ENCODE measurements at places on chromosomes 3 and 15. TPM values are rescaled to one million over a fixed set of nuclear protein-coding genes. Genes with fewer than 3 reads are reported as not detected.

The PPARG gene
- total RNA-seq: 0.30 TPM

The PLS1 gene
- 26.4 TPM for total RNA-seq

The TRIM71 gene
- total RNA-seq: 238 TPM

The SMARCC1 gene
- 249 TPM for total RNA-seq

The PLSCR5 gene
- not detected for total RNA-seq

The CGNL1 gene
- 67.1 TPM for total RNA-seq

GRCh38 chr15:40340740-40341400, at the start of gene CCDC9B:
TSS of gene CCDC9B (minus strand) at chr15:40340939. CDS start at chr15:40340819, 120 bp downstream.
- H3K27ac ChIP-seq: no peak within 1 kb of the TSS
- no peak within 1 kb of the TSS for H3K4me3 ChIP-seq
- H3K4me1 ChIP-seq: peaks cover 33% of the 10 kb centered on the region
- no peak for DNase-seq
- H3K27me3 ChIP-seq: peaks cover 5% of the 10 kb centered on the region

DNA sequence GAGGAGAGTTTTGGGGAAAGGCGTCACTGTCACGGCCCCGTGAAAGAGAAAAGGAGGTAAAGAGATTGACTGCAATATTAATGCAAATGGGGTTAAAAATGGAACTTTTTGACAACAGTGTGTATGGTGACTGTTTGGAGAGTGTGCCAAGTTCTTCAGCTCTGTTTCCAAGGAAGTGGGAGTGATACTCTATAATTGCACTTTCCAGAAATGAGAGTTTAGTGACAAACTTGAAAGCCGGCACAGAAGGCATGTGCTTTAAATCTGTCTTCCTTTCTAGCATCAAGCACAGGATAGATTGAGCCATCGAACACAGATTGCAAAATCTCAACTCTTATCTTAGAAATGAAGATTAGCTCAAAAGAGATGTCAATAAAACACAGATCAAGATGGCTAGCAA, 51.9 kb upstream of the SNRPA1 start:
- no peaks in the 10 kb centered on the region for H3K27me3 ChIP-seq
- no peak overlapping the region for H3K4me3 ChIP-seq
- no peak overlapping the region for H3K27ac ChIP-seq
- peaks cover 18% of the 10 kb centered on the region for H3K4me1 ChIP-seq
- no peak for DNase-seq

DNA sequence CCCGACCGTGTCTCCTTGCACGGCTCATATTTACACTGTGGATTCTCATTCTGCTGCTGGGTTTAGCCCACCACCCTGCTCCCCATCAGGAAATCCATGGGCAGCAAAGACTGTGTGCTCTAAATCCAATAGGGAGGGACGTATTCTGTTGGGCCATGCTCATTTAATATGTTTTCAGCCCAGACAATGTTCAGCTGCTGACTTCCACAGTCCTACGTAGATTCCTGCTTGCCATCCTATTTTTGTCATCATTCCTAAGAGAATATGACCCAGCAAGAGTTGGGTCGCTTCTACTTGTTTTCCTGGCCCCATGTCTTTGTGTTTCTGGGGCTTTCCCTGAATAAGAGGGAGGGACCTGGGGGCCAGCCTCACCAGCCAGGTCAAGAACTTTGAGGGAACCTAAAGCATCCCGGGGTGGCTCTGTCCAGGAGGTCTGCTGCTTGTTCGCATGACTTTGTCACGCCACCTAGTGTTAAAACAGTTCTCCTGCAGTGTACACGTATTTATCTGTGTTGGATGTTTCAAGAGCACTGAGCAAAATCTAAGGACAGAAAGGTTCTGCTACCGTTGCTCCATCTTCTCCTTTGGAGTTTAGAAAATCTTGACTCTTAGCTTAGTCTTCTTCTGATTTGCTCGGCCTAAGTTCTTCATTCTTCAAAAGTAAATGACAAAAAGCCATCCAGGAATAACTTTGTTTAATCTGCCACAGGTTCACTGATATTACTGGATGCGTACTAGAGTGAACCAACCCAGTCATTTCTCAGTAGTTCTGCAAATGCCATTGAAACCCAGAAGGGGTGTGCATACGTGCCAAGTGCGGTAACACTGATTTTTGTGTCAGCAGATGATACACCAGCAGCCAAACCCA, 79.8 kb upstream of the NR2E3 start:
- H3K27me3 ChIP-seq: no peaks in the 10 kb centered on the region
- DNase-seq: peak; percentile 40
- H3K4me3 ChIP-seq: no peak overlapping the region
- no peaks in the 10 kb centered on the region for H3K36me3 ChIP-seq

DNA sequence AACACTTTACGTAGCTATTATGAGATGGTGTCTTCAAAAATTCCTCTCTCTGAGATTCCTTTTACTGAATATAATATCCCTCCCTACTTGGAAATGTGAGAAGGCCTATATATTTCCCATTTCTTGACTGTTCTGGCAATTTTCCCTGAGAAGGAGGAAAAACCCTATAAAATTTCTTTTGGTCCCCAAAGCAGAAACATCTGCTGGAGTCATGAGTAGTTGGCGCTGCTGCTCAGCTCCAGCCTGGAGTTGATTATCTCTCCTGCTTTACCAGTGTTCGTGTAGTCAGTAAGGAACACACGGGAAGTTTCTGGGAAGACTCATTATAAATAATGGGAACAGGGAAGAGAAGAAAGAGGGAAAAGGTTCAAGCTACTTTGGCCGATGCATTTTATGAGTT, 680.1 kb downstream of the EPHA3 start:
- peaks cover 11% of the 10 kb centered on the region for H3K4me1 ChIP-seq
- no peaks in the 10 kb centered on the region for H3K27me3 ChIP-seq
- H3K36me3 ChIP-seq: no peaks in the 10 kb centered on the region
- no peak for DNase-seq
- no peak overlapping the region for H3K4me3 ChIP-seq

GRCh38 chr3:136995652-136996051, 37.9 kb downstream of the IL20RB start:
- H3K4me1 ChIP-seq: no peaks in the 10 kb centered on the region
- no peaks in the 10 kb centered on the region for H3K36me3 ChIP-seq
- H3K27ac ChIP-seq: no peak overlapping the region
- no peak overlapping the region for H3K4me3 ChIP-seq
- H3K27me3 ChIP-seq: no peaks in the 10 kb centered on the region
- DNase-seq: no peak

DNA sequence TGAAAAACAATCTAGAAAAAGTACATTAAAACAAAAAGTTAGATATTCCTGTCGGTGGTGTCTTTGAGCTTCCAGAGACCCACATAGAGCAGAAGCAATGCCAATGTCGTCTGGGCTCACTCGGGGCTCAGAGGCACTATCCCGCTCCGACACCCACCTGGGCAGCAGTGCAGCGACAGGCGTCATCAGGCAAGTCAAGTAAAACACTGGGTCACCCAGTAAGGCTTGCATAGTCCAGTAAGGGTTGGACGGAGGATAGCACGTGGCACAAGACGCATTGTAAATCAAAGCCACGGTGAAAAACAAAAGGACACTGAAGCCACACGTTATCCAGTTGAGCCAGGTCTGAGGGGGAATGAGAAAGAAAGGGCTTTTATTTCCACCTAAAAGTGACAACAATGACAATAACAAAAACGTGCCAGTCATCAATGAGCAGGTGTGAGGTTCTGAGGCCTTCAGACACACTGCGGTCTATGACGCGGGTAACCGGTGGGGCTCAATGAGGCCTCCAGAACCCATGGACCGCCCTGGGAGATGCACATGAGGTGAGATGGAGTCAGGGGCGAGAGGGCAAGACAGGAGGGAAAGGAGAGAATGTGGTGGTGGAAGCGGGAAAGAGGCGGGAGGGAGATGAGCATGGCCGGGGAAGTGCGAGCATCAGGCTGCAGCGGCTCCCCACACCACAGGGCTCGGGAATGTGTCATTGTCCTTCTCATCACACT, 183.0 kb downstream of the ATP10A start:
- H3K4me3 ChIP-seq: no peak overlapping the region
- no peak overlapping the region for H3K27ac ChIP-seq
- no peak for DNase-seq
- peaks cover 11% of the 10 kb centered on the region for H3K27me3 ChIP-seq
- peaks cover 27% of the 10 kb centered on the region for H3K4me1 ChIP-seq

DNA sequence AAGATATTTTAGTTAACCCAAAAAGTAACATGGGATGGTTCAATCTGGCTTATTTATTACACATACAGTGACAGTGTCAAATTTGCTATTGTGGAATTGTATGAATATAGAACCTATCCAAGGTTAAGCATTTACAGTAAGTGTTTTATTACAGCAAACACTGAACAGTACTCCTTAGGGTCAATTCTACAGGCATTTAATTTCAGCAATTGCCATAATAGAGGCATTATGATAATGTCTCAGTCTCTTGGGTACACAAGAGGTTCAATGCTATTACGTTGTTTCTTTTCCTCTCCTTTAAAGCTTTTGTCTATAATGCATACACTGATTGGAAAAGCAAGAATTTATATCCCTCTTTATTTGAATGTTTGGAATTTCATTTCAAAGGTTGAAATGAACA, 275.7 kb upstream of the NAALADL2 start:
- H3K27me3 ChIP-seq: no peaks in the 10 kb centered on the region
- no peak overlapping the region for H3K27ac ChIP-seq
- no peaks in the 10 kb centered on the region for H3K4me1 ChIP-seq
- no peak overlapping the region for H3K4me3 ChIP-seq

GRCh38 chr3:89182056-89182455, 74.6 kb downstream of the EPHA3 start:
- no peak overlapping the region for H3K4me3 ChIP-seq
- H3K27me3 ChIP-seq: no peaks in the 10 kb centered on the region
- no peak overlapping the region for H3K27ac ChIP-seq
- DNase-seq: no peak
- H3K4me1 ChIP-seq: peaks cover 61% of the 10 kb centered on the region
- no peaks in the 10 kb centered on the region for H3K36me3 ChIP-seq

DNA sequence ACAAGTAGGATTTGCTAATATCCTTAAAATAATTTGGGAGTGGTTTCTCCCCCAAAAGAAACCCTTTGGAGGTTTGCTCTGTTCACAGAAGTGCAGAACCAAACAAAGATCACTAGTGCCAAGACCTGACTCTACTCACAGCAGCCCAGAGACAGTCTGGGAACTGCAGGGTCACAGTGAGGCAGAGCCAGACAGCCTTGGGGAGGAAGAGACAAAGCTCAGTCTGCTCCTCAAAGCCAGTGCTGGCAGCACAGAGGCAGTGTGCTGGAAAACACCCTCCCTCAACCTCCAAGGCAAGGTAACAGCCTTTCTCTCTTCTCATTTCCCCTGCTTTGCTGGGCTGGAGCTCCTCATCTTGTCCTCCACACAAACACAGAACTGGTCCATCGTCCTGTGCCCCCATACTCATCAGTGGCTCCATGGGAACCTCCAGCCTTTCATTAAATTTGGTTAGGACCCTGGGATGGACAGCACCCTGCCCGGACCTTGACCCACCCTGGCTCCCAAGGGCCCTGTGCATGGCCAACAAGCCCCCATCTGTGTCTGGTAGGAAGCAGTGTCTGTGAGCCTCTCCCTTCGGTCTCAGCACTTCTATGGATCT, 12.6 kb downstream of the RAB6B start:
- H3K27me3 ChIP-seq: no peaks in the 10 kb centered on the region
- no peak for DNase-seq
- peaks cover 9% of the 10 kb centered on the region for H3K36me3 ChIP-seq
- H3K4me3 ChIP-seq: no peak overlapping the region

GRCh38 chr3:156518726-156519125, 36.2 kb downstream of the SSR3 start:
- no peak overlapping the region for H3K4me3 ChIP-seq
- no peak for DNase-seq
- H3K27ac ChIP-seq: no peak overlapping the region
- H3K4me1 ChIP-seq: peaks cover 27% of the 10 kb centered on the region
- no peaks in the 10 kb centered on the region for H3K36me3 ChIP-seq

- no peaks in the 10 kb centered on the region for H3K27me3 ChIP-seq
- no peak for DNase-seq
- H3K4me3 ChIP-seq: no peak overlapping the region
Measured at GRCh38 chr15:50624616-50625168, 61.9 kb downstream of the TRPM7 start.

DNA sequence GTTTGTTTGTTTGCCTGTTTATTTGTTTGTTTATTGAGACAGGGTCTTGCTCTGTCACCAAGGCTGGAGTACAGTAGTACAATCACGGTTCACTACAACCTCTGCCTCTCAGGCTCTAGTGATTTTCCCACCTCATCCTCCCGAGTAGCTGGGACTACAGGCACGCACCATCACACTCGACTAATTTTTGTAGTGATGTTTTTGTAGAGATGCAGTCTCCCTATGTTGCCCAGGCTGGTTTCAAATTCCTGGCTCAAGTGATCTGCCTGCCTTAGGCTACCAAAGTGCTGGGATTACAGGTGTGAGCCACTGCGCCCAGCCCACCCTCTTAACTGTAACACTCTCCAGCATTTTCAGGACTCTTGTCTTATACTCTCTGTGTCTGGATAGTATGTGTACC, 26.7 kb downstream of the PLD1 start:
- no peak for DNase-seq
- H3K27me3 ChIP-seq: no peaks in the 10 kb centered on the region
- no peak overlapping the region for H3K27ac ChIP-seq
- H3K4me3 ChIP-seq: no peak overlapping the region
- H3K36me3 ChIP-seq: no peaks in the 10 kb centered on the region
- H3K4me1 ChIP-seq: no peaks in the 10 kb centered on the region

- H3K27me3 ChIP-seq: no peaks in the 10 kb centered on the region
- peaks cover 28% of the 10 kb centered on the region for H3K36me3 ChIP-seq
- H3K4me3 ChIP-seq: no peak overlapping the region
- H3K27ac ChIP-seq: no peak overlapping the region
- peaks cover 29% of the 10 kb centered on the region for H3K4me1 ChIP-seq
- DNase-seq: no peak
Measured at GRCh38 chr3:123096731-123097130, 29.9 kb downstream of the PDIA5 start.

DNA sequence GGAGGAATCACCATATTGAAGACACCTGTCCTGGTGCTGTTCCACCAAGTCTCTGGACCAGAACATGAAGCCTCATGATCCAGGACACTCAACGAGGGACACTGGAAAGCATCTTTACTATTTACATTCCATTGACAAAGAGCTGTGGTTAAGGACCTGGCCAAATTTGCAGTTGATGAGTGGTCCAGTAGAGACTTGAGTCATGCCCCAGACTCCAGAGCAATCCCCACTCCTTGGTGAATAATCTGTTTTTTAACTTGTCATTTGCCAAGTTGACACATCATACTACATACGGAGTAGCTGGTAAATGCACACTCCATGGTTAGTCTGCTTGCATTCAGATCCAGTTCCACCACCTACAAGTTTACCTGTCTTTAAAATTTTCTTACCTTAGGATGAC, 1.2 kb upstream of the COL6A6 start:
- H3K27ac ChIP-seq: no peak overlapping the region
- peaks cover 10% of the 10 kb centered on the region for H3K4me1 ChIP-seq
- H3K36me3 ChIP-seq: no peaks in the 10 kb centered on the region
- no peak overlapping the region for H3K4me3 ChIP-seq

Measured in WTC11 (cell line).